HCT116 (cell line): ENCODE measurements at places on chromosomes 6 and 20. TPM values are rescaled to one million over a fixed set of nuclear protein-coding genes. Genes with fewer than 3 reads are reported as not detected.

- DNase-seq: no peak
Observed at GRCh38 chr6:80489911-80490635, 383.6 kb downstream of the BCKDHB start.

GRCh38 chr6:115735610-115736009 lies 325.1 kb downstream of the FRK start:
- no peak for DNase-seq

MMS22L gene
- 44.1 TPM for total RNA-seq

- no peak for DNase-seq
Observed at GRCh38 chr6:132866762-132867449, 52.5 kb downstream of the RPS12 start.

- DNase-seq: no peak
Observed at GRCh38 chr6:79780881-79781280, 149.8 kb downstream of the SH3BGRL2 start.

DNA sequence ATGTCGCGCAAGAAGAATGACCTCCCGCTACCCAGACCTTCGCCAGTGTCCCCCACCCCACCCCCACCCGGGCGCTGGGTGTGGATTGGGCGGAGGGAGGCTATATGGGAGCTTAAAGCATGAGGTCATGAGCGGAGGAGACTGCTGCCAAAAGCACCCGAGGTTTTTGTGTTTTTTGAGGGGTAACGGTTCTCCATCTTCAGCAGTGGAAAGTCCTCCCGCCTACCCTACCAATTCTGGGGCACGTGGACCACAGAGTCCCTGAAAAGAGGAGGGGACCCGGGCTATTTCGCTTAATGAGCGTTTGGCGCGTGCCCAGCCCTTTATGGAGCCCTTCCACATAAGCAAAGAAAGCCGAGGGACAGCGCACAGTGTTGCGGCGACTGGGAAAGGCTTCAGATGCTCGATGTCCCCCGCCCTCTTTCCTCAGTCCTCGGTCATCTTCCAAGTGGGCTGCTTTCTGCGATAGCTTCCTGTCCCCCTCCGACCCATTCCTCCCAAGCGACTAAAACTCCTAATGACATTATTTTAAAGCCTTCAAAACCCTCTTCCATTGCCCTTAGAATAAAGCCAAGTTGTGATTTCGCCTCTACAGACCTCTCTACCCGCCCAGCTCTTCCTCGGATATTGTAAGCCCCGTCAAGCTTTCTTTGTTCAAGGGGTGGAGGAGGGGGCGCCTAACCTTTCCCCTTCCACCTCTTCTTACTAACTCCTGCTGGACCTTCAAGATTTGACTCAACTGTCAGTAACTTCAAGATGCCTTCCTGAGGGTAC lies 2.1 kb upstream of the TRERF1 start:
- DNase-seq: no peak

GRCh38 chr6:117545161-117545595 lies 57.1 kb downstream of the GOPC start:
- DNase-seq: no peak

GRCh38 chr6:41722969-41723529 lies 12.4 kb downstream of the TFEB start:
- DNase-seq: no peak

GRCh38 chr20:63492982-63493381 lies 5.9 kb downstream of the EEF1A2 start:
- DNase-seq: no peak

GPX5 gene
- total RNA-seq: not detected

- peak; percentile 54 for DNase-seq
Observed at GRCh38 chr6:33147807-33148666, 44.2 kb downstream of the COL11A2 start.

GRCh38 chr6:106103728-106104109 lies 17.6 kb downstream of the PRDM1 start:
- no peak for DNase-seq

DNA sequence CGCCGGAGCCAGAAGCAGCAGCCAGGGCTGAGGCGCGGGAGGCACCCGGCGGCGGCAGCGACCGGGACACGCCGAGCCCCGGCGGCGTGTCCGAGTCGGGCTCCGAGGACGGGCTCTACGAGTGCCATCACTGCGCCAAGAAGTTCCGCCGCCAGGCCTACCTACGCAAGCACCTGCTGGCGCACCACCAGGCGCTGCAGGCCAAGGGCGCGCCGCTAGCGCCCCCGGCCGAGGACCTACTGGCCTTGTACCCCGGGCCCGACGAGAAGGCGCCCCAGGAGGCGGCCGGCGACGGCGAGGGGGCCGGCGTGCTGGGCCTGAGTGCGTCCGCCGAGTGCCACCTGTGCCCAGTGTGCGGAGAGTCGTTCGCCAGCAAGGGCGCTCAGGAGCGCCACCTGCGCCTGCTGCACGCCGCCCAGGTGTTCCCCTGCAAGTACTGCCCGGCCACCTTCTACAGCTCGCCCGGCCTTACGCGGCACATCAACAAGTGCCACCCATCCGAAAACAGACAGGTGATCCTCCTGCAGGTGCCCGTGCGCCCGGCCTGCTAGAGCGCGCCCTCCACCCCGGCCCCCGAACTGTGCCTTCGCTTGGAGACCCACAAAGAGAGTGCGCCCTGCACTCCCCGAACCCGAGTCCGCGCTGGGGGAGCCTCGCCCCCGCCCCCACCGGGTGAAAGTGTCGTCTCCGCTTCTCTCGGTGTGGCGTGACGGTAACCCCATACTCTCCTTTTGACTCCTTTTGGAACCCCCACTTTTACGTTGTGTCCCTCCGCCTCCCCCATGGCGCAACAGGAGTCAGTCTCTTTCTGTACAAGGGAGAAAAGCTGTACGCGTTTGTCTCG lies 1.6 kb downstream of the INSM1 start:
- DNase-seq: no peak

COL21A1 gene
- not detected for total RNA-seq

GRCh38 chr6:131205481-131206244 lies 70.4 kb downstream of the AKAP7 start:
- no peak for DNase-seq

MAPK14 gene
- 34.2 TPM for total RNA-seq

BCAS1 gene
- total RNA-seq: 0.17 TPM

FABP7 gene
- total RNA-seq: not detected

GRCh38 chr20:38915355-38915754 lies 10.9 kb upstream of the FAM83D start:
- DNase-seq: no peak

MUC21 gene
- total RNA-seq: not detected

GRCh38 chr6:5665173-5665572 lies 341.6 kb downstream of the NRN1 start:
- DNase-seq: no peak

SAMD10 gene
- total RNA-seq: 4.2 TPM

DNA sequence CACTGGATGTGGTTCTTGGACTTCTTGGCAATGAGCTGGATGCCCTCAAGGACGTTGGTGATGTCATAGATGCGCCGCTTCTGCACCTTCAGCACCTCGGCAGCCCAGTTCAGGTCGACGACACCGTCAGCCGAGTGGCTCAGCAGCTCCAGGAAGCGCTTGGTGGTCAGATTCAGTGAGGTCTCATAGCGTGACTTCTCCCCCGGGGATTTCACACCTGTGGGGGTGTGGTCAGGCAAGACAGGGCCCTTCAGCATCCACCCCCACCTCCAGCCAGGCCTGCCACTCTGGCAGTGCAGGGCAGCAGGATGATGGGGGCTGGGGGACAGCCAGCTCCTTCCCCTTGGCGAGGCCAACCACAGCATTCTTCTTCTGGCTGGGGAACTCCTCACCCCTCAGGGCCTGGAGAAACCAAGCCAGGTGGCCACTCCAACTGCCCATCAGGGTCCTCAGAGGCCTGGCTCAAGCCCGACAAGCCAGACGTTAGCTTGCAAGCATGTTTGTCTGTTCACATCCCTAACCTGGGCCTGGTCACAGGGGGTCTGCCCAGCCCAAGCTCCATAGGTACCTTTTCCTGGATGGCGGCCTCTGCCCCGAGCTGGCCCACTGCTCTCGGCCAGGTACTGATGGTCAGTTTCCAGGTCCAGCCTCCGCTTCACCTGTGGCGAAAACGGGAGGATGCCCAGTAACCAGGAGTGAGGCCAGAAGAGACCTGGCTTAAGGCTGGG lies 5.7 kb upstream of the NECAB3 start:
- DNase-seq: no peak
